Frontal cortex (tissue), 4 donors: ENCODE measurements at places on chromosomes 5 and 9. TPM values are rescaled to one million over a fixed set of nuclear protein-coding genes. Genes with fewer than 3 reads are reported as not detected.
A peak's percentile ranks its signal among the peaks of the same experiment; 100 is the strongest.

FAM221B gene
- total RNA-seq: not detected

SNCAIP gene
- 37.9 TPM for total RNA-seq

RNF180 gene
- 87.6 TPM for total RNA-seq

SUSD1 gene
- 63.6 TPM for total RNA-seq

FOXD4L3 gene
- not detected for total RNA-seq

LCN1 gene
- total RNA-seq: not detected

GFRA3 gene
- not detected for total RNA-seq

PNPLA7 gene
- total RNA-seq: 0.82 TPM

C1QTNF2 gene
- 2.0 TPM for total RNA-seq

KCNMB1 gene
- total RNA-seq: under 0.01 TPM

MYORG gene
- 2.4 TPM for total RNA-seq

ALDOB gene
- not detected for total RNA-seq

LCN9 gene
- not detected for total RNA-seq

MCCC2 gene
- total RNA-seq: 12.2 TPM

LURAP1L gene
- 1.6 TPM for total RNA-seq

QRFP gene
- total RNA-seq: under 0.01 TPM

C5orf52 gene
- total RNA-seq: not detected

MEF2C gene
- total RNA-seq: 1,165 TPM

HCN1 gene
- total RNA-seq: 14.3 TPM

DNA sequence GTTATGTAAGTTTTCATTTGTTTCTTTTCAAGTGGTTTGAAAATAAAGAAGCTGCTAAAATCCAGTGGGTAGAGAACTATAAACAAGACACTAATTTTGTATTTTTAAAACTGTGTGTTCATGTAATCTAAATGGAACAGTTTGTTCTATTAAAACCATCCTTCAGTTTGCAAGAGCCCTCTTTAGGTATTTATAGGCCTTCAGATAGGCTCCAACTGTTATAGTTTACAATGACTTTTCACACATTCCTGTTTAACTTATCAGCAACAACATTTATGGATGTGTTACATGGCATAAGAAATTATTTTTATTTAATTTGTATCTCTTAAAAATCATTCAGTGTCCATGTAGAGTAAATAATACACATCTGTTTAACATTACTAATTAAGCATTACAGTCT lies 126.7 kb upstream of the SLCO6A1 start:
- no peak for DNase-seq

GRCh38 chr5:99721506-99721905 lies 792.7 kb upstream of the CHD1 start:
- no peak for DNase-seq

GRCh38 chr9:126688617-126689016 lies 74.9 kb downstream of the LMX1B start:
- DNase-seq: no peak

DNA sequence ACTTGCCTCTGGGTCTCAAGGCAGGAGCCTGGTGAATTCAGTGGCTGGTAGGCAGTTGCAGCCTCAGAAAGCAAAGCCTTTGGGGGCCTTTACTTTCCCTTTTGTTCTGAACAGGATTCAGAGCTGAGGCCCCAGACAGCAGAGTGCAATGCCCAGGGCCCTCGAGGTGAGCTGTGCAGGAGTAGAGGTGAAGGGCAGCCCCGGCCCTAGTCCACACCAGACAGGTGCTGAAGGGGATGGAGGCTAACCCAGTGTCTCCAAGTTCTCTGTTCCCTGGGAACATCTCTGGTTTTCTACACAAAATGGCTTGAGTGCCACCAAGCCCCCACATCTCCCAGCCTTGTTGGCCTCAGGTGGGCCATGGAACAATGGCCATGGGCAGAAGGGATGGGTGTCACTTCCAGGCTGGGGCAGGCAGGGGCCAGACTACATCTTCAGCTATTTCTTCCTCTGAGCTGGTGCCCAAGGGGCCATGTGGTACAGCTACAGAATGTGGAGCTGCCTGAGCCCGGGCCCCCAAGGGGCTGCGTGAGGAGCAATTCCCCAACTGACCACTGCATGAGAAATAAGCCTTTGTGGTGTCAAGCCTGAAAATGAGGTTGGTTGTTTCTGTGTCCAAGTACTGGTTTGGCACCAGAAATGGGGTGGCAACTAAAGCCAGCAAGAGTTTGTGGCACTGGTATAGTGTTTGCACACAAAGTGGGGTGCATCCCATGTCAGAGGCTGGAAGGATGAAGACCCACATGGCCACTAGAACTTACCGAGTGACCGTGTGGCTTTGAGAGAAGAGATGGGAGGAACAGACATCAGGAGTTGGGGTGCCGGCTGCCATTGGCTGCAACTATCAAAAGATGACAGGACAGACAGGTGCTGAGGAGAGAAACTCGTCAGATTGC lies 57.8 kb downstream of the BARX1 start:
- no peak for DNase-seq

DNA sequence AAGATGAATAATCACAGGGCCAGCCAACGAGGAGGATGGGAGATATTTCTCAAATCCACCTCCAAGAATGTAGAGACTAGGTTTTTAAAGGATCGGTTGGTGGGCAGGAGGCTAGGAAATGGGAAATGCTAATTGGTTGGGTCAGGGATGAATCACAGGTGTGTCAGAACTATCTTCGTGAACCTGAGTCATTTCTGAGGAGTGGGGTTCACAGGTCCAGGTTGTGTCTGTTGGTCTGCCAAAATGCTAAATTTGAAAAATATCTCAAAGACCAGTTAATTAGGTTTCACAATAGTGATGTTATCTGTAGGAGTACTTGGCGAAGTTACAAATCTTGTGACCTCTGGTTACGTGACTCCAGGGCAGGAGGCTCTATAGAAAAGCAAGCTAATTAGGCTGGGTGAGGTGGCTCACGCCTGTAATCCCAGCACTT lies 2.6 kb upstream of the PLAA start:
- no peak for DNase-seq

DNA sequence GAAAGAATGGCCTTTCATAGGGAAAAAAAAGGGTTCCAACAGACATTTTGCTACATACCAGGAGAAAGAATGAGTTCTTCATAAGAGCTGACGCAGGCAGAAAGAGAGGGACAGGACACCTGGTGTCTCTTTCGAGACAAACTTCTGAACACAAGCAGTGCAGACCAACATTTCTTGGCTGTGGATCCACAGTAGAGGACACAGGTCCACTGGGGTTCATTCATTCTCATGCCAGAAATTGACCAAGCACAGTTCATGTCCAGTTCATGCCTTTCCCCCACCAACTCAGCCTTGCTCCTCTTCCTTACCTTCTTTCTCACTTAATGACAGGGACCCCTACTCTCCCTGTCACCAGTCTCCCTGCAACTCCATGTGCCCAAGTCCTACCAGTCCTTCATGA lies 137.7 kb downstream of the WDR41 start:
- no peak for DNase-seq

- DNase-seq: peak; percentile 63
These were observed 33.9 kb downstream of the TRIP13 start for GRCh38 chr5:926417-927171.

DNA sequence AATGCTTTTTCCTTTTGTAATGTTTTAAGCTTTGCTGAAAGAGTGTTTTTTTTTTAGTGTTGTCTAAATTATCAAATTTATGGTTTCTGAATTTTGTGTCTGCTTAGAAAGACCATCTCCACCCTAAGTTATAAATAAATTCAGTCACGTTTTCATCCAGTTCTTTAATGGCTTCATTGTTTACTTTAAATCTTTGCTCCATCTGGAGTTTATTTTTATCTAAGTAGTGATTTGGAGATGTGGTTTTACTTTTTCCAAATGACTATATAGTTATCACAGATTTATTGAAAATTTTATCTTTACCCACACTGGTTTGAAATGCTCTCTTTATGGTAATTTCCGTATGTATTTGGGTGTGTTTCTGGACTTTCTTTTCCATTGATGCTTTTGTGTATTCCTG lies 577.2 kb upstream of the ZNF608 start:
- DNase-seq: no peak

DNA sequence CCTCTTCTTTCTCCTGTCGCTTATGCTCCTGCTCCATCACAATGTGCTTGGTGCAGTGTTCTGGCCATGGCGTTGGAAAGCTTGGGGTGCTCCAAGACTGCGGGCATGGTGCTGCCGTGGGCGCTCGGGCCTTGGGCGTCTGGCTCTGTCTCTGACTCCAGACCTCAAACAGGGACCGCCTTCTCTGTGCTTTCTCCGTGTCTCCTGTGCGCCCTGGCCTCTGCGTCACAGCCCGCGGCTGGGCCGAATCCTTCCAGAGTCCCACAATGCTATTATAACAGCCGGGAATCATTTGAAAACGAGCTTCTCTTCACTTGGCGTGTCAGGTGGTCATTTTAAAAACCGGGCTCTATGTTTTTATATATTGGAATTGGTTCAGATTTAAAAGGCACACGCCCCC lies 32.4 kb upstream of the PUM3 start:
- DNase-seq: no peak

DNA sequence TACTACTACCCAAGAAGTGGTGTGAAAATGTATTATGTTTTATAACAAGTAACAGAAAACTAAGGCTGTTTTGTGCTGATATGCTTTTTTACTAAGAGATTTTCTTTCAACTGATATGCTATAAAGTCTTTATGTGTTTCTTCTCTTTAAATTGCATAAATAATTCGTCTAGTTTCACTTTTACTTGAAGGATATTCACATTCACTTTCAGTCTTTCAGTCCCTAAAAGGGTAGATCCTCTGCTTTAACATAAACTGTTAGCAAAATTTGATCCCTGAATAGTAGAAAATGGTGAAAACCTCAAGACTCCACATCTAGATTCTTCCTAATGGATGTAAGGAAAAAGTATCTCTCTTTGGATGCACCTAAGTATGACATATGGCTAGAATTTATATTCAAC lies 69.0 kb upstream of the FST start:
- DNase-seq: no peak

DNA sequence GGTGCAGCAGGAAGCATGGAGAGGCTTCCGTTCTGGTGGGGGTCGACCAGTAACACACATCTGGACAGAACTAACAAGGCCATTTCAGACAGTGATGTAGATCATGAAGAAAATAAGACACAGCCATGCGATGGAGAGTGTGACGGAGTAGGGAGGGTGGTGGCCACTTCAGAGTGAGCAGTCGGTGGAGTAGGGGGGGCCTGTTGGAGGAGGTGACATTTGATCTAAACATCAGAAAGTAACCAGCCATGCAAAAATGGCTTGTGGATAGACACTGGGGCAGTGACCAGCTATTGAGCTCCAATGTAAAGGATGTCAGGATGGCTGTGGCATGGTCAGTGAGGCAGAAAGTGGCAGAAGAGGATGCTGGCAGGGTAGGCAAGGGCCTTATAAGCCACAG lies 65.9 kb downstream of the PPARGC1B start:
- no peak for DNase-seq

GRCh38 chr9:85178474-85178873 lies 508.9 kb downstream of the NTRK2 start:
- DNase-seq: no peak

- no peak for DNase-seq
These were observed 3.2 kb upstream of the SCGB3A1 start for GRCh38 chr5:180594311-180595045.

- no peak for DNase-seq
These were observed 116.7 kb downstream of the UGCG start for GRCh38 chr9:112013266-112013665.

- DNase-seq: no peak
These were observed 6.1 kb downstream of the MAMDC2 start for GRCh38 chr9:70049672-70050271.

GRCh38 chr5:42767491-42768105 lies 11.0 kb downstream of the CCDC152 start:
- DNase-seq: peak; percentile 2

GRCh38 chr9:87816036-87816435 lies 66.6 kb upstream of the SPATA31E1 start:
- DNase-seq: no peak

- no peak for DNase-seq
These were observed 25.8 kb downstream of the ZBTB34 start for GRCh38 chr9:126886034-126886822.

- no peak for DNase-seq
These were observed 61.7 kb downstream of the CDC14B start for GRCh38 chr9:96557921-96558320.

DNA sequence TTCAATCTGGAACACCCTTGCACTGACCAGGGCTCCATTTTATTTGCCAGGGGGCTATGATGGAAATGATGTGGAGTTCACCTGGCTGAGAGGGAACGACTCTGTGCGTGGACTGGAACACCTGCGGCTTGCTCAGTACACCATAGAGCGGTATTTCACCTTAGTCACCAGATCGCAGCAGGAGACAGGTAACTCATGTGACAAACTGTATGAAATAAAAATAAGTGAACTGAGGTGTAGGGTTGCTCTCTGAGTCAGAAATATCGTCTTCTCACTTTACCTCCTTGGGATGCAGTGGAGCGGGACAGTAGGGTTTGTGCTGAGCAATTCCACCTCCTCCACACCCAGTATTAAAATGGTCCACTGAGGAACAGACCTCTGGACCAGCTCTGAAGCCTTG lies 22.1 kb downstream of the GABRP start:
- DNase-seq: no peak

- DNase-seq: no peak
These were observed 301.1 kb upstream of the ACTBL2 start for GRCh38 chr5:57783693-57784092.

DNA sequence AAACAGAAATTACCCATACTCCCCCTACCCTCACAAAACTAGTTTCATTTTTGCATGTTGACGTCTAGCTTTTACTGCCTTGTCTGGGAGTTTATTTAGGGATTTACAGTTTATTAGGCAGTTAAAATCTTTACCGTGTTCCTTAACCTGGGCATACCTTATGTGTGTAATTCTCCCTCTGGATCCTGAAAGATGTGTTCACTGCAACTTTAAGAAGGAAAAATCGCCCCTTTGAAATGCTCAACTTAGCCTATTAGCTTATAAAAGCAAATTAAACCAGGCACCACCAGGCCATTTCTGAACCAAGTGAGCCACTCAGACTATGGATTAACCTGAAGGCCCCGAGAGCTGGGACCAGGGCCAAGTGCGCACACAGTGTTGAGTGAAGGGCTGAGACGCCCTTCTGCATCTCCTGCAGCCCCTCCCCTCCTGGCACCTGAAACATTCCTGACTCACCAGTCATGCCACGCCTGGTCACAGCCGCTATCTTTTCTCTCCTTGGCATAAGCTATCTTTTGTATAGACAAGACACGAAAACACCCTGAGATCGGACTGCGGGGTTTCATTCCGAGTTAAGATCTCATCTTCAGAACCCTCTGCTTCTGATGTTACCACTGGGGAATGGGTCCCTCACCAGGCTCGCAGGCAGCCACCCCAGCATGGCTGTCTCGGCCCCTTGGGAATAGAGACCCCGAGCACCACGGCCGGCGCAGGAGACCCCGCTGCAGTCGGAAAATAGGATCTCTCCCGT lies 111.9 kb downstream of the ROR2 start:
- no peak for DNase-seq

DNA sequence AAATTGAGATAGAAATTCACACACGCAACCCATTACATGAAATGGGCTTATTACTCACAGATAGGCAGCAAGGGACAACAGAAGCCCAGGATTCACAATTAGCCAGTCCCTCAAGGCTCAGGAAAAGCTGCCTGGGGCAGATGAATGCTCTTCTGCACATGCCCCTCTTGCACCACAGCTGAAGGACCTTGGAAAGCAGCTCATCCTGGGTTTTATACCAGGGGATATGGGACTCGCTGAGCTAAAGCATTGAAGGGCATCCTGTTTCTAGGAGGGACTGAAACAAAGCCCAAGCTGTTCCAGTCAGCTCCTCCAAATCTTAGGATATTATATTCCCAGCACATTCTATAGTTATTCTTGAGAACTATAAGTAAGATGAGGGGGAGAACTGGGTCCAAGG lies 15.7 kb upstream of the TTC1 start:
- DNase-seq: no peak

- DNase-seq: no peak
These were observed 536 bp downstream of the SLC27A4 start for GRCh38 chr9:128340691-128341434.
